ENCODE measurements at places on chromosomes 1 and 21. TPM values are rescaled to one million over a fixed set of nuclear protein-coding genes. Genes with fewer than 3 reads are reported as not detected.

Gene CNR2
- total RNA-seq, result not detected

Gene HFM1
- total RNA-seq, result 0.28 TPM

Gene RGSL1
- total RNA-seq, result not detected

Gene OR2T35
- not detected for total RNA-seq

Gene KCNJ9
- not detected for total RNA-seq

Gene LHX8
- not detected for total RNA-seq

Gene C1orf94
- total RNA-seq, result not detected

Gene BCAR3
- total RNA-seq, result 35.1 TPM

Gene CACNA1S
- not detected for total RNA-seq

Gene ESRRG
- not detected for total RNA-seq

Gene HRNR
- total RNA-seq, result not detected

Gene C1orf141
- not detected for total RNA-seq

Gene RASAL2
- 27.9 TPM for total RNA-seq

Gene LCE2C
- not detected for total RNA-seq

All from regular cardiac myocyte (primary cell).